ENCODE measurements at places on chromosomes 16 and 17. TPM values are rescaled to one million over a fixed set of nuclear protein-coding genes. Genes with fewer than 3 reads are reported as not detected.

The NEUROD2 gene
- total RNA-seq: not detected

The FBXO31 gene
- total RNA-seq: 9.7 TPM

The LCAT gene
- total RNA-seq: 4.6 TPM

The SUMO2 gene
- total RNA-seq: 170 TPM

The PRSS36 gene
- total RNA-seq: 0.10 TPM

The SDR42E2 gene
- total RNA-seq: not detected

The SPN gene
- 1.8 TPM for total RNA-seq

The CCL1 gene
- not detected for total RNA-seq

The LGALS9C gene
- total RNA-seq: 0.07 TPM

The ZNF646 gene
- 21.5 TPM for total RNA-seq

The RUNDC1 gene
- 11.4 TPM for total RNA-seq

The KRTAP3-1 gene
- 0.64 TPM for total RNA-seq

The KRT27 gene
- not detected for total RNA-seq

The TBX6 gene
- 0.39 TPM for total RNA-seq

The ERCC4 gene
- total RNA-seq: 9.7 TPM

The CACNG3 gene
- not detected for total RNA-seq

The HOXB6 gene
- total RNA-seq: 9.4 TPM

The WNT9B gene
- not detected for total RNA-seq

The STH gene
- not detected for total RNA-seq

The AGRP gene
- total RNA-seq: not detected

The HID1 gene
- total RNA-seq: not detected

Data from M059J (cell line).